ENCODE measurements at places on chromosomes 12 and 14.

DNA sequence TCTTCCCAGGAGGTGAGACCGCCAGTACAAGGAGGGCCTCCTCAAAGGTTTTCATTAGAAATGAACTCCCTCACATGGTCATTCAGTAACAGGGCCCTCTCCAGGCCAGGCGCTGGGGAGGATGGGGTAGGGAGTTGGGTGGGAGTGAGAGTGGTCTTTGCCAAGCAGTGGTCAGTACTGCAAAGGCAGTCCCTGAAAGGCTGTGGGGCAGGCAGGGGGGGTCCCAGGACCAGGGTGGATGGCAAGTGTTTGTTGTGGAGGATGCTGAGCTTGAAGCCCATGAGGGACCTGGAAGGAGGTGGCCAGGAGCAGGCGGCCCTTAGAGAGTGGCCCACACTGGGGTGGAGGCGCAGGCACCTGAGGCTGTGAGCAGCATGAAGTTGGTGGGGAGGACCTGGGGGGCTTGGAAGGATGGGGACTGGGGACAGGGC, 26.1 kb downstream of the CEP170B start:
- no peak for DNase-seq

DNA sequence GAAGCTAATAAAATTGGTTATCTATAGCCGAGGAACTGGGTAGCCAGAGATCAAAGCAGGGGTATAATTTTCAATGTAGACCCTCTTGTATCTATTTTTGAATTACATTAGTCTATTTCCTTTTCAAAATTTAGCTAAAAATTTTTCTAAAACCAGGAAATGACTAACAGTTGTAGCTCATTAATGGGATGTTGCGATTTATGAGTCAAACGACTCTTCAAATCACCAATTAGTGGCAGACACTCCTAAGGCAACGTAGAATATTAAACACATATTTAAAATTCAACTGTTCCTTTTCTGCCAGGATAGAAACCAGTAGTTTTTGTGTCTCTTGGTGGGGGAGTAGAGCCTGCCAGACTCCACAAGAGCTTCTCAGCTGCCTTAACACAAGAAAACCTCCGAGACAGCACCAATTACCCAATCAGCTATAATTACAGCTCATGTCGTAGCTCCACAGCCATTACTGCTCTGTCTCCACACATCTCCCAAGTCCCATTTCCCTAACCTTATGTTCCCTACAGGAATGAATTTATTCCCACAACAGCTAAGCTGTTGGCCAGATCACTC, 26.9 kb downstream of the GCN1 start:
- no peak for DNase-seq

DNA sequence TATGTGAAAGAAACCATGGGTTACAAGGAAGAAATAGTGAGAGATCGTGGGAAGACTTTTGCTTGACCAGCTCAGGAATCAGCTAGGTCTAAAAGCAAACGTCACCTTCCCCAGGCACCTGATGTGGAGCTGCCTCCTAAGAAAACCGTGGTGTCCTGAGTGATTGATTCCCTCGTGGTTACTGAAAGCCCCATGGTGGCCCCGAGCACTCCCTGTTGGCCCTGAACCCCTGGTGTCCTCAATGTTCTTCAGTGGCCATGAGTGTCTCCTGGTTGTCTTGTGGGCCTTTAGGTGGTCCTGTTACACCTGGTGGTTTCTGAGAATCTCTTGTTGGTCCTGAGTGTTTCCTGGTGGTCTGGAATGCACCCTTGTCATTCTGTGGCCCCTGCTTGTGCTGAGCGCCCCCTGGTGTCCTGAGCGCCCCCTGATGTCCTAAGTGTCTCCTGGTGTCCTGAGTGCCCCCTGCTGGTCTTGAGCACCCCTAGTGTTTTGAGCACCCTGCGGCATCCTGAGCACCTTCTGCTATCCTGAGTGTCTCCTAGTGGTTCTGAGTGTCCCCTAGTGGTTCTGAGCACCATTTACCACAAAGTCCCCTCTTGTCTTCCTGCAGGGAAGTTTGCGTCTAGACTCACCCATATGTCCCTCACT, 518.7 kb downstream of the TMEM121 start:
- peak; percentile 65 for DNase-seq

GRCh38 chr12:12934556-12934955, 17.4 kb downstream of the GPRC5D start:
- DNase-seq: no peak

GRCh38 chr12:117231750-117232149, 41.5 kb upstream of the FBXO21 start:
- no peak for DNase-seq
